ENCODE measurements at places on chromosomes 6 and 20.

- no peak for DNase-seq
Measured at GRCh38 chr6:46376562-46377061, 114.6 kb downstream of the RCAN2 start.

- peak; percentile 3 for DNase-seq
Measured at GRCh38 chr20:43579861-43580793, 10.6 kb upstream of the IFT52 start.

DNA sequence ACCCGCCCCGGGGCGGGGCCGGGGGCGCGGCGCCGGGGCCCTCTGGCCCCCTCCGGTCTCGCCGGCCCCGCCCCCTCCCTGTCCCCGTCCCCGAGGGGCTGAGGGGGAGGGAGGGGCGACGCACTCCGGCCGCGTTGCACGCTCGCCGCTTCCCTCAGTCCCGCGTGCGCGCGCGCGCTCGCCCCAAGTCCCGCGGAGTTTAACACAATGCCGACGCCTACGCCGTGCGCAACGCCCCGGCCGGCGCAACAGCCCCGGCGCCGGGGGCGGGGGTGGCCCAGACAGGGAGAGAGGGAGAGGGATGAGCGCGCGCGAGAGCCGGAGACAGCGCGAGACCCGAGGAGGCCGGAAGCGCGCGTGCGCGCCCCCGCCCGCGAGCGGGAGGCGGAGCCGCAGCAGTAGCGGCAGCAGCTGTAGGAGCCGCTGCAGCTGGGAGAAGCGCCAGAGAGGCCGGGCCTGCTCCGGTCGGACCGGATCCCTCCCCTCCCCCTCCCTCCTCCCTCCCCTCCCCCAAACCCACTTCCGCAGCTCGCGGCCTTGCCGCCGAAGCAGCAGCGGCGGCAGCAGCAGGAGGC, 996 bp downstream of the ZBTB2 start:
- DNase-seq: peak; percentile 99

GRCh38 chr6:130473886-130474285, 108.1 kb downstream of the TMEM200A start:
- DNase-seq: peak; percentile 26

DNA sequence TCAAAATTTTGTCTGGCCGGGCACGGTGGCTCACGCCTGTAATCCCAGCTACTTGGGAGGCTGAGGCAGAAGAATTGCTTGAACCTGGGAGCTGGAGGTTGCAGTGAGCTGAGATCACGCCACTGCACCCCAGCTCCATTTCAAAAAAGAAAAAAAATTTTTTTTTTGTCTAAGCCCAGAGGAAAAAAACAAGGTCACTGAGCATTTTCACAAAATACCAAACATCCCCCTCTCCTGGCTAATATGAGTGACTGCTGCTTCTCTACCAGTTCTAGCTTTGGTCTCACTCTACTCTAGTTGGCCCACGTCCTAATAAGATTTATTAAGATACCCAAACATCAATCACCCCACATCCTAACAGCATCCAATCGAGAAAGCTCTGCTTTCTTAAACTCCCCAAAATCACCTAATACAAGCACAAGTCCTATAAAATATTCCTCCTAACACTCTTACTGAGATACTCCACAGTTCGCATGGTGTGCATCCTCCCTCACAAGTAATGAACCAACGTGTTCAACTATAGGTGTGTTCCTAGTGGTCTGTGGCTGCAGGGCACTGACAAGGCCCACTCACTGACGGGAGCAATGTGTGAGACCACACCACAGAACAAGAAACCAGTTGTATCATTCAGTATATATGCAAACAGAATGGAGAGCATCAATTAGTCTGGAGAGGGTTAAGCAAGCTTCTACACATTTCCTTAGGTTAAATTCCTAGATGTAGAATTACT, 64.2 kb downstream of the FKBP5 start:
- peak; percentile 36 for DNase-seq

DNA sequence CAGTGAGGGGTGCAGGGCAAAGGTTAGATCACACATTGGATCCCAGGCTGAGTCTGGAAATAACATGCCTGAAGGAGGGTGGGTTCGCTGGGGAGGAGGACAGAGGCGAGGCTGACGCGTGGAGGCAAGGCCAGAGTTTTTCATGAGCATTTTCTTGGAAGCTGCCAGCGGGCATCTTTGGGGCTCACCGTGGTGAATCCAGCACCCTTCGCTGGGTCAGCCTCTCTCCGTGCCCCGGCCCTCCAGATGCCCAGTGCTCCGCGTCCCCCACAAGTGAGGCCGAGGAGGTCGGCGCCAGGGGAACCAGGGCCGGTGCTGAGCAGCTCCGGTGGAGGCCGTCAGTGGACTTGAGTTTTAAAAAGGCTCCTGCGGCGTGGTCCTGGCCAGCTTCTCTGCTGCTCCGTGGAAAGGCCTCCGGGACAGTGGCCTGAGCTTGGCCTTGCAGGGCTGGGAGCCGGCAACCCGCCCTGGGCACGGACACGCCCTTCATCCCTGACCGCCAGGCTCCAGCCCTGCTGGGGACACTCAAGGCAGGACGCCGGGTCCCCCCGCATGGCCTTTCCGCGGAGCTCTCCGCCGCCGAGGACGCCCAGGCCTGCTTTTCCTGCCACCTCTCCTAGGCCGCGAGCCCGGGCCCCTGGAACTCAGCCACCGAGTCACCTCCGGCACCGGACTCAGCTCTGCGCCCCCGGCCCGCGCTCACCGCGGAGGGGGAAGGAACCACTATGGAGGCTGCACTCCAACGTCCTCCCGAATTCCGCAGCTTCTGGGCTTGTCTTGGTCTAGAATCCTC, 114.3 kb downstream of the THBS2 start:
- DNase-seq: no peak

GRCh38 chr6:7566617-7567173, 23.3 kb upstream of the SNRNP48 start:
- no peak for DNase-seq

- no peak for DNase-seq
Measured at GRCh38 chr6:41502917-41503671, 43.1 kb upstream of the FOXP4 start.

Measured in fibroblast of pulmonary artery (primary cell).